ENCODE measurements at places on chromosomes 6 and 20.

- no peak for DNase-seq
- no peak overlapping the region for H3K4me3 ChIP-seq
- no peaks in the 10 kb centered on the region for H3K27me3 ChIP-seq
- no peaks in the 10 kb centered on the region for H3K4me1 ChIP-seq
Observed at GRCh38 chr20:35515949-35516645, 13.4 kb downstream of the C20orf173 start.

GRCh38 chr6:96156425-96156824 lies 140.7 kb downstream of the FUT9 start:
- no peaks in the 10 kb centered on the region for H3K36me3 ChIP-seq
- H3K4me1 ChIP-seq, result no peaks in the 10 kb centered on the region
- no peak overlapping the region for H3K4me3 ChIP-seq
- DNase-seq, result no peak
- H3K27me3 ChIP-seq, result no peaks in the 10 kb centered on the region

GRCh38 chr6:2225422-2226392 lies 19.7 kb downstream of the GMDS start:
- H3K4me1 ChIP-seq, result peaks cover 5% of the 10 kb centered on the region
- H3K4me3 ChIP-seq, result no peak overlapping the region
- no peaks in the 10 kb centered on the region for H3K36me3 ChIP-seq

DNA sequence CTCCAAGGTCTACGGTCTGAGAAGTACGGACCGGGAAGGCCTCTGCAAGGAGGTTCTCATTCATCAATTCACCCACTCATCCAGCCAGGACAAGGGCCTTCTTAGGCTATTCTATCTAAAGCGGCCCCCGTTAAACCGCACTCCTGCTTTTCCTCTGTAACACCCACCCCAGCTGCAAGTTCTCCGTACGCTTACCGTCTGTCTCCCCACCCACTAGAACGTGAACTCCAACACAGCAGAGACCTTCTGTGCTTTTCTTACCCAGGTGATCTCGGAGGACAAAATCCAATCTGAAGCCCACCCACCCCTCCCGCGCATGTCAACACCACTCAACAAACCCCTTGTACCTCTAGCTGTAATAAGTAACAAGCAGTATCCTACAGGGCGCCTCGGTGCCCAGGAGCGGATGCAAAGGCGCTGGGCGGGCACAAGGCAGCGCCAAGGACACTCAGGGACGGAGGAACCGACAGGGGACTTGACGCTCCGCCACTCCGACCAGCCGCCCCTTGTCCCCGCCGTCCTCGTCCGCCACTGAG lies 351 bp downstream of the AURKA start:
- peaks cover 19% of the 10 kb centered on the region for H3K36me3 ChIP-seq
- H3K27ac ChIP-seq, result peak overlapping the region; percentile 83
- H3K4me3 ChIP-seq, result peak overlapping the region; percentile 92
- H3K27me3 ChIP-seq, result no peaks in the 10 kb centered on the region

GRCh38 chr20:59748619-59749191 lies 144.4 kb downstream of the PHACTR3 start:
- DNase-seq, result no peak
- no peaks in the 10 kb centered on the region for H3K4me1 ChIP-seq
- no peak overlapping the region for H3K4me3 ChIP-seq
- no peaks in the 10 kb centered on the region for H3K36me3 ChIP-seq

DNA sequence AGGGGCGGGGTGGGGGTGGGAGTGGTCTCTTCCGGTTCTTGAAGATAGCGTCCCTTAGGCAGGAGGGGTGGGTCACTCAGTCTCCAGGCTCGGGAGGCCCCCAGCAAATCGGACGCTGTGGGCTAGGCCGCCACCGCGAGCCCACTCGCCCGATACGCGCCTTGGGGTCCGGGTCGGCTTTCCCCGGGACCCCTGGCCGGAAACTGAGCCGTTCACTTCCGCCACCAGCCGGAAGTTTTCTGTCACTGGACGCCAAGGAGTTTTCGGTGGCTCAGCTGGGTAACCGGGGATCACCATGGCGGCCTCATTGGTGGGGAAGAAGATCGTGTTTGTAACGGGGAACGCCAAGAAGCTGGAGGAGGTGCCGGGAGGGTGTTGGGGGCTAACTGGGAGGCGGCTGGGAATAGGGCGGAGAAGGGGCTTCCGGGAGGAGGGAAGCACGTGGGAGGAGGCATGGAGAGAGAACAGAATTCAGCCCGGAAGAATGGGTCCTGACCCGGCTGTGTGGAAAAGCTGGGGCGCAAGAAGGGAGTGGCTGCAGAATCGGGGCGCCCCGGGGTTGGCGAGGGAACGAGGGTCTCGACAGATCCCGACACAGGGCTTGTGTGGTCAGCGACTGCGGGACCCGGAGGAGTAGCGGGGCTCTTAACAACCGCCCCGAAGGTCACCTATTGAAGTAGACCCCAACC lies at the start of gene ITPA:
TSS of gene ITPA (plus strand) at position 242 of the 689 bp plus-strand sequence. CDS start at position 296, 54 bp downstream.
- peak; percentile 55 for DNase-seq
- peak within 1 kb of the TSS; percentile 85 for H3K27ac ChIP-seq
- no peaks in the 10 kb centered on the region for H3K27me3 ChIP-seq
- H3K36me3 ChIP-seq, result peaks cover 23% of the 10 kb centered on the region
- H3K4me3 ChIP-seq, result peak within 1 kb of the TSS; percentile 94
- H3K4me1 ChIP-seq, result peaks cover 14% of the 10 kb centered on the region

DNA sequence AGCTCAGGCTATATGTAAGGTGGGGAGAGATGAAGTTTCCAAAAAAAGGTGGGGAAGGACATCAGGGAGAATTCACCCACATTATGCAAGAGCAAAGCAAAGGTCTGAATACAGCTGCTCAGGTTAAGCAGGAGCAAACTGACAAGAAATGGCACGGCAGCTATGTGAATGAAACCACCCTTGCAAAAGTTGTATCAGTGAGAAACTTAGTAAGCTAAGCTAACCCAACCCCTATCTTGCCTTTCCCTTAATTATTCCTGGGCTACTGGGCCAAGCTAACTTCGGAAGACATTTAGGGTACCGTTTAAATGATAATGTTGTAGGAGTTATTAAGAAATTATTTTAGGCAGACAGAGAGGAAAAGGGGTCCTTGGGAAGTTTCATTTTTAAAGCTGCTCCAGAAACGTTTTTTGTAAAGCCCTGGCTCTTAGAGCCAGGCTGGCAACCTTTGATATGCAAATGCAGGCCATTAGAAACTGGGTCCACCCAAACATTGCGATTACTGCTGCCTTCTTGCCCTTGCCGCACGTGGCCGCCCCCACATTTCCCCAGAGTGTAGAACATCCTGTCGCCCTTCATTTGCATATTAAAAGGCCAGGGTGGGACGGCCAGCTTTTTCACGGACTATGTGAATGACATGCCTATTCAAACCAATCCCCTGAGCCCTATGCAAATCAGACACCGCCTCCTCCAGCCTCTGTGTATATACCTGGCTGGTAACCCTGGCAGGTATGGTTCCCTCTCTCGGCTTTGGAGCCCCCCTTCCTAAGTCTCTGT lies 60.5 kb upstream of the SAMD5 start:
- H3K27ac ChIP-seq, result no peak overlapping the region
- H3K27me3 ChIP-seq, result no peaks in the 10 kb centered on the region
- no peaks in the 10 kb centered on the region for H3K4me1 ChIP-seq
- no peak for DNase-seq

- no peaks in the 10 kb centered on the region for H3K27me3 ChIP-seq
- H3K36me3 ChIP-seq, result no peaks in the 10 kb centered on the region
- no peak overlapping the region for H3K27ac ChIP-seq
- H3K4me3 ChIP-seq, result no peak overlapping the region
- no peak for DNase-seq
- H3K4me1 ChIP-seq, result no peaks in the 10 kb centered on the region
Observed at GRCh38 chr6:151075527-151075926, 164.2 kb upstream of the AKAP12 start.

DNA sequence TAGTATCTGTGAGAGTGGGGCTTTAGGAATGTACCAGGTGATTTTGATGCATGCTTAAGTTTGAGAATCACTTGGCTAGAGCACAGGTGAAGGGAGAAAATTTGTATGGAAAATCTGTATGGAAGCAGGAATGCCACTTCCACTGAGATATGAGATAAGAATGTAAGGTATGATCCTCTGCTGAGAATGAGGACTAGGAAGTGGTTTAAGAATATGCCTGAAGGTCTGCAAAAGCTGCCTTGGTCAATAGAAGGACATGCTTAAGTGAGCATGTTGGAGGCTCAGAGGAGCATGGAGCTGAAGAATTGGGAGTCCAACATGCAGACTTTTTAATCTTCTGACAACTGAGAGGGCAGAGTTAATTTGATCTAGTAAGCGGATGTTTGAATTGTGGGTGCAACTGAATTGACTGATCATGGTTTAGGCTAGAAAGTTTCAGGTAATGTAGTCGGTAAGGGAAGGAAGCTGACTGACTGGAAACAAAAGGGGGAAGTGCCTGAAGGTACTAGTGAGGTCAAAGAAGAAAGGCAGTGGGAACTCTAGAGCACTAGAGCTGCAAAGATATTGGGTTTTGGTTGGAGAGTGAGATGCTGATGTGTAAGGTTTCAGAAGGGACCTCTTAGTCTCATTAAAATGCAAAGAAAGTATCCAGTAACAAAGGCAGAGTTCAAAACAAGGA lies 28.6 kb upstream of the NOTCH4 start:
- H3K27me3 ChIP-seq, result no peaks in the 10 kb centered on the region
- H3K36me3 ChIP-seq, result no peaks in the 10 kb centered on the region
- no peaks in the 10 kb centered on the region for H3K4me1 ChIP-seq
- no peak overlapping the region for H3K4me3 ChIP-seq

DNA sequence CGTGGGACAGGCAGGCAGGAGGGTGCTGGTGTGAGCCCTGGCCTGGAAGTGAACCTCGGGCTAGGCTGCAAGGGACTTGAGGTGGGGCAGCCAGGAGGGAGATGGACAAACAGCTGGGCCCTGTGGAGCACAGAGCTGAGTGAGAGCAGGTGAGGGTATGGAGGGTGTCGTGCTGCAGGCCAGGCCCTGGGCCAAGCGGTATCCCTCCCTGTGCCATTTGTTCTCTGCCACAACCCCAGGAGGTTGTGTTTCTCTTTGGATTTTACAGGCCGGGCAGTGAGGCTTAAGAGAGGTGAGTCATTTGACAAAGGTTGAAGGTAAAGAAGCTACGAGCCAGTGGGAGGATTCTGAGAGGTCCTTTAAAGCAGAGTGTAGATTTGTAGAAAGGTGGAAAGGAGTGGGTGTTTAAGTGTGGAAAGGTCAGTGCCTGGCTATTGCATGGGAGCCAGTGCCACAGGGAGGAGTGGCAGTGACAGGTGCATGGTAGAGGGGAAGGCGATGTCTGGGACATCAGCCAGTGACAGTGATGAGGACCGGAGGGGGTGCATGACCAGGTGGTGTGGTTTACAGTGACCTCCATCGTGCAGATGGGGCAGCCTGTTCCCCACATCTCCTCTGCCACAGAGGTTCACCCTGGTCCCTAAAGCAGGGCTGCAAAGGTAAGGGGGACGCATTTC lies 39.8 kb downstream of the GMPR start:
- H3K4me3 ChIP-seq, result no peak overlapping the region
- no peaks in the 10 kb centered on the region for H3K27me3 ChIP-seq
- no peaks in the 10 kb centered on the region for H3K4me1 ChIP-seq
- H3K27ac ChIP-seq, result no peak overlapping the region

- no peaks in the 10 kb centered on the region for H3K4me1 ChIP-seq
- peaks cover 6% of the 10 kb centered on the region for H3K36me3 ChIP-seq
- H3K27me3 ChIP-seq, result no peaks in the 10 kb centered on the region
- H3K27ac ChIP-seq, result no peak overlapping the region
- no peak overlapping the region for H3K4me3 ChIP-seq
- DNase-seq, result no peak
Observed at GRCh38 chr6:154931711-154932424, 63.2 kb upstream of the TIAM2 start.

DNA sequence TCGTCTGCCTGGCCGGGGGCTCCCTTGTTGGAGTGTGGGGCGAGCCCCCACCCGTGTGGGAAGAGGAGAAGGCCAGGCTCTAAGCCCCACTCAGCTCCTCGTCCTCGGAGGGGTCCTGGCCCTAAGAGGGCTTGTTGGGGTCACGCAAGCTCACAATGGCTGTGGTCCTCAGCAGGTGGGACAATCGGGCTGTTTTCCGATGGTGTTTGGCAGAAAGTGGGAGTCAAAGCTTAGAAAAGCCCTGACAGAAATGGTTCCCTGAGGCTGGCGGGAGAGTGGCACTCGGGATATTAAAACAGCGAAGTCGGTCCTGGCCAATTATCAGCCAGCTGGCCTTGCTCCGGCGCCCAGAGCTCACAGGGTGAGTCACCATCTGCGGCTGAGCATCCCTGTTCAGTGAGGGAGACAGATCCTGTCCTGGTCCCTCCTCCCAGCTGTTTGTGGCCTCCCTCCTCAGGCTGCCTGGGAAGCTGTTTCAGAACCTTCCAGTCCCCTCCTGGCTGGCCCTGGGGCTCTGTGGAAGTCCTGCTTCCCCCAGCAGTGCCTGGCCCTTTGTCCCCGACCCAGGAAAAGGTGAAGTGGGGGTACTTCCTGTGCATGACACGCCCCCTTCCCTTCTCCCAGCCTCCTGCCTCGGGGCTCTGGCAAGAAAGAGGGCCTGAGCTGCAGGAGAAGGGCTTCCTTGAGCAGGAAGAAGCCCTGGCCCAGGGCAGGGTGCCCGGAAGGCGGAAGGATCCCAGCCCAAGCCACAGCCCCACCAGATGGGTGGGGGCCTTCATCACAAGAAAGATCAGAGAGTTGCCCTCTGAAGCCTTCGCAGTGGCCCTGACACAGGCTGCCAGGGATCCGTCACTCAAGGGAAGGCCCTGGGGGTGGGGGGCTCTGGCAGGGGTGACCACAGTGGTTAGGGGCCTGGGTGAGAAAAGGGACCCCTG lies 53.6 kb upstream of the BHLHE23 start:
- H3K27me3 ChIP-seq, result peaks cover 3% of the 10 kb centered on the region
- no peak overlapping the region for H3K27ac ChIP-seq
- no peak for DNase-seq
- H3K4me3 ChIP-seq, result no peak overlapping the region
- no peaks in the 10 kb centered on the region for H3K36me3 ChIP-seq

DNA sequence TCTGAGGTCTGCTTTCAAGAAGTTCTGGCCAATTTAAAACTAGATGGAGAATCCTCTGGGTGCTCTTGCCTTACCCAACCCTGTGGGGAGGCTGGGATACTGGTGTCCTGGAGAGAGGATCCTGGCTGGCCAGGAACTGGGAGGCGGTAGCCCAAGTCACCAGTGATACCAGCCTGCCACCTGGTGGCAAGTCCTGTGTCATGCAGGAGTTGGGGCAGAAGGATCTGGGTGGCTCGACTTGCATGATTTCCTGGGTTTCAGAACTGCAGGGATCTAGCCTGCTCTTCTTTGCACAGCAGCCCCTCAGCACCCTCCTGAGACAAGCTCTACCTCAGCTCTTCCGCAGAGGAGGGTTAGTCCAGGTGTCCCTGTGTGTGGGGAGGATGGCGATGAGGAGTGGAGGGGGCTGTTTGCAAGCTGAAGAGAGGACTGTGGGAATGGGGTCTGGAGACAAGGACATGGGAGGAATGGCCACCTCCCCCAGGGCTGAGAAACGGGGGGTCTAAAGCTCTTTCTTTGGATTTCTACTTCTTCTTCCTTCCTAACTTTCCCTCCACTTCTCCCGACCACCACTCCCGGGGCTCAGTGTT lies 4.2 kb downstream of the KCNK17 start:
- H3K27ac ChIP-seq, result no peak overlapping the region
- no peaks in the 10 kb centered on the region for H3K4me1 ChIP-seq
- H3K27me3 ChIP-seq, result no peaks in the 10 kb centered on the region
- no peaks in the 10 kb centered on the region for H3K36me3 ChIP-seq
- DNase-seq, result peak; percentile 29

- no peak overlapping the region for H3K4me3 ChIP-seq
- H3K27me3 ChIP-seq, result no peaks in the 10 kb centered on the region
- DNase-seq, result no peak
- H3K36me3 ChIP-seq, result no peaks in the 10 kb centered on the region
- no peaks in the 10 kb centered on the region for H3K4me1 ChIP-seq
- H3K27ac ChIP-seq, result no peak overlapping the region
Observed at GRCh38 chr6:74605922-74606581, 599.8 kb downstream of the COL12A1 start.

GRCh38 chr20:9294041-9294440 lies 220.3 kb upstream of the LAMP5 start:
- H3K4me1 ChIP-seq, result no peaks in the 10 kb centered on the region
- no peaks in the 10 kb centered on the region for H3K36me3 ChIP-seq
- H3K27me3 ChIP-seq, result no peaks in the 10 kb centered on the region
- no peak overlapping the region for H3K4me3 ChIP-seq
